ENCODE measurements at places on chromosomes 2 and 18.
A peak's percentile ranks its signal among the peaks of the same experiment; 100 is the strongest.

DNA sequence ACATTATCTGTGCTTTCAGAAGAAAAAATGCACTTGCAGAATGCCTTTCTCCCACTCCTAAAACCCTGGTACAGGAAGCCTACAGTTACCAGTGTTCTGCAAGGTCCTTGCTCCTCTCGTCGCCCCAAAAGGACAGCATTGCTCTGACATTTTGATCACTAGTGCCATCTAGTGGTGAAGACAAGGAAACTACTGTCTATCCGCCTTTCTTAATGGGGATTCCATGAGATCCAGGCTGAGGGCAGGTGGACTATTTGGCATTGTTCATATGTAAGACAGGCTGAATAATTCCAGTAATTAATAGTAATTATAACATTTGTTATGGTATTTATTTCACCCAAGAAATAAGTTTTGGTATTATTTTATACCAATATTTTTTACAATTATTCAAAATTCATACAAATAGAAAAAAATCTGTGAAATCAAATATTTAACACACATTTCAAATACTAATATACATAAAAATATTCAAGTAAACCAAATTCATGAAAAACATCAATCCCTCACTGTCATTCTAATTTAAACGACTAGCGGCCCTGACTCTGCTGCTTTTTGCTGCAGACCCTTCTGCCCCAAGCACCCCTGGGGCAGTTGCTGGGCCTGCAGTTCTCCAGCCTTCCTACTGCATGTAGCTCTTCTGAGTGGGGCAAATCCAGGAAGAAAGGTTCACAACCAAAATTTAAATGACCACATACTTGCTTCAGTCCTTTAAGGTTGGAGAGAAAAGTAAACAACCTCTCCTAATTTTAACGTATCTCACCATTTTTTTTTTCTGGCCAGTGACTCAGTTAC, 19.0 kb downstream of the TPGS2 start:
- DNase-seq: peak; percentile 96

GRCh38 chr2:144376460-144376859, 143.5 kb downstream of the ZEB2 start:
- DNase-seq: no peak

DNA sequence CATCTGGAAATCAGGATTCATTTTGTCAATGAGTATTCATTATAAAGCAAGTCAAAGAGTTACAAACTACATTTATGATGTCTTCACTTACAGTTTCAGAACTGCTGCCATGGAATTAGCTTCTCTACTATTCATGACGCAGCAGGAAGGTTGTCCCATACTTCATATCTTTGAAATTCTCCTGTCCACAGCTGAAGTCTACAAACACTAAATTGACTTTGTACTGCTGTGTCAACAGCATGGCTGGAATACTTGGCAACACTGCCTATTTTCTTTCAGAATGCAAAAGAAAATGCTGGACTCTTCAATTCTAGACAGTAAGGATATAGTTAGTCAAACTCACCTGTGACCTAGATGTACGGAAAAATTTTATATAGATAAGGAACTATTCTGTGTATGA, 44.6 kb upstream of the UNC80 start:
- no peak for DNase-seq

GRCh38 chr2:72135921-72136320, 11.7 kb downstream of the CYP26B1 start:
- no peak for DNase-seq

DNA sequence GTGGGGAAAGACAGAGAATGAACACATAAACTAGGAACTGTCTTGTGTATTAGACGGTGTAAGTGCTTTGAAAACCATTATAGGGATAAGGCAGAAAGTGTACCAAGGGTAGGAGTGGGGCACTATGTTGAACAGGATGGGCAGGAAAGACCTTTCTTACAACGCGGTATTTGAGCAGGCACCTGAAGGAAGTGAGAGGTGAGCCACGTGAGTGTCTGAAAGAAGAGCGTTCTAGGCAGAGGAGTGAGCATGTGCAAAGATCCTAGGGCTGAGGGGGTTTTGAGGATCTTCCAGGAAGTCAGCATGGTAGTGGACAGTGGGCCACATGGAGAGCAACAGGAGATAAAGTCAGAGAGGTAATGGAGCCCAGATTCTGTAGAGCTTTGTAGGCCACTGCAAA, 65.2 kb downstream of the SRD5A2 start:
- DNase-seq: no peak

- DNase-seq: no peak
Observed at GRCh38 chr2:21040468-21041377, 3.1 kb downstream of the APOB start.

DNA sequence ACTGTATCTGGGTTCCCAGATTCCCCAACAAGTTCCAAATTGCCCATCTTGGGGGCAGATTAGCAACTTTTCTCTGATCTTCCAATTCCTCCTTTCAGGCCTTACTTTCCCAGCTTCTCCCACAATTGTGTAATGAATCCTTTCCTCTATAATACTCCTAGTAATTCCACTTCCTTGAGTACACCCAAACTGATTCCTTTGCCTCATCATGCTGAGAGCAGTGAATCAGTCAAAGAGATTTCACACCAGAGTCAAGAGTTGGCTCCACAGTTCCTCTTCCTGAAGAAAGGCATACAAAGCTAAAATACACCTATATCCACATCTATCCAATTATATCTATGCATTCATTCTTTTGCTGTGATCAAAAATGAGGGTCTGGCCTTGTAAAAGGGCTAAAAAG, 28.6 kb upstream of the DAPL1 start:
- DNase-seq: no peak

GRCh38 chr18:35322486-35323458, 21.4 kb downstream of the ZNF24 start:
- DNase-seq: no peak

DNA sequence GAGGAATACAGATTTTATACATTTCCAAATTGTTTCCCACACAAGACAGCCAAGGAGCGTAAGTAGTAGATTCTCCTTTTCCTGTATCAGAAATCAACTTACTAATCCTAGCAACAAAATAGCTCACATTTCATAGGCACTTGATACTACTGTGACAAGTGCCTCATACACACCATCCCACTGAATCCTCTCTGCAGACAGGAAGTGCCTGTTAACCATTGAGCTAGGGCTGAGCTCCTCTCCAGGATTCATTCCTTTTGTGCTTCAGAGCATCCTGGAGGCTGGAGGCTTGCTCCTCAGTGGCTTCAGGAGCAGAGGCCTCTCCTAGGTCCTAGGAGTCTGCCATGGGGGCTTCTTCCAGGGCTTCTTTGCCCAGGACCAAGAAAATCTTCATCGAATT, 20.8 kb upstream of the ZNF396 start:
- peak; percentile 97 for DNase-seq

DNA sequence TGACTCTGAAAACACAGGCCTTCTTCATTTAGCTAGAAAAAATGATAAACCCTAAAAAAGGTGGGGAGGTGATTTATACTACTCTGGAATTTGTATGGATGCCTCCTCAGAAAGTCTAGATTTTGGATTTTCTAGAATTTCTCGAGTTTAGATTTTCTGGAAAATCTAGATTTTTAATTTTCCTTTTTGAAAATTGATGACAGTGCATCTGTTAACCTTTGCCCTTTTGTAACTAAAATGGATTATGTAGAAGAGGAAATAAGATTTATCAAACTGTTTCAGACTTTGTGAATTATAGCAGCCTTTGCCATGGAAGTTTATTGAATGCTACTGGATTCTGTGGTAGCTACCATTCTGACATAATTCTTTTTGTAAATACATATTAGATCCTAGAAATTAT, 75.6 kb upstream of the RBM44 start:
- DNase-seq: no peak

GRCh38 chr2:121721926-121722325, 14.7 kb downstream of the NIFK start:
- no peak for DNase-seq

DNA sequence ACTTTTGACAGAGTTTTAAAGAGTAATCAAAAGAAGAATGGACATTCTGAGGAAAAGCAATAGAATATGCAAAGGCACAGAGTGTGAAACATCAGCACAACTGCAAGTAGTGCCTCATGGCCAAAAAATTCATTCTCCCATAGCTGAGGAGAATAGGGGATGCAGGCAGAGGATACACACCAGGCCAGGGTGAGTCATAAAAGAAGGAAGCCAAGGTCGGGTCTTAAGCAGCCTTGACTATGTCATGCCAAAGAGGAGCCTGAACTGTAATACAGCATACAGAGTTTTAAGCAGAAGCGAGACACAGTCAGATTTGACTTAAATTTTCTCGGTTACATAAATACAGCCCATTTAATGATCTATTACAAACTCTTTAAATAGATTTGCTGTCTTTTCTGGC, 165.0 kb downstream of the LNPK start:
- no peak for DNase-seq

DNA sequence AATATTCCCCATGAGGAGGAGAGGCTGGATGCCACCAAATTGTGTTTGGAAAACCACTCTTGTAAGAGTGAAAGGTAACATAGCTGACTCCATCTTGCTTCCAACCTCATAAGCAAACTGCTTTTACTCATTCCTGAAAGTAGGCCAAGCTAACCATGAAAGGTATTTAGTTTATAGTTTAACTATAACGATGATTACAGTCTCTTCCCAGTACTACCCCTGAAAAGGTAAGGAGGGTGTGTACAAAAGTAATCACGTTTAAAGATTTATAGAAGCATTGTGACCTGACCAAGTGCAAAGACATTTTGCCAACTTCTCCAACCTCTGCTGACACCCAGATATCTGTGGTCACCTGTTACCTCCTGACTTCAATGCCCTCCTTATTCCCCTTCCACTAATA, 122.6 kb downstream of the CD8B2 start:
- DNase-seq: no peak

DNA sequence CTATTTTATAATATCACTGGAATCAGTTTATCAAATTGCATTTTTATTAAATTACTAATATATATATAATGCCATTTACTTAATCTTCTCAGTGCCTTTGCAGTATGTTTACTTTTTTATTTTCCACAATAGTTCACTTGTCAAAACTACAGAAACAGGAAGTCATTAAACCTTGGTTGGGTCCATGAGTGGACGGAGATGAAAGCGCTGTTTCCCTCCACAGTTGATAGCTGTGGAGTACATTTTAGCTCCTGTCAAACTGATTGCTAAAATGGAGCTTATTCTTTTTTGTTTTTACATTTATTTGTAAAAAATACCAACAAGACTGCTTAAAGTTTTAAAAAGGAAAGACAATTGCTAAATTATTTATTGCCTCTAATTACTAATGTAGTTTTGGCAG, 19.2 kb downstream of the MFF start:
- peak; percentile 37 for DNase-seq

DNA sequence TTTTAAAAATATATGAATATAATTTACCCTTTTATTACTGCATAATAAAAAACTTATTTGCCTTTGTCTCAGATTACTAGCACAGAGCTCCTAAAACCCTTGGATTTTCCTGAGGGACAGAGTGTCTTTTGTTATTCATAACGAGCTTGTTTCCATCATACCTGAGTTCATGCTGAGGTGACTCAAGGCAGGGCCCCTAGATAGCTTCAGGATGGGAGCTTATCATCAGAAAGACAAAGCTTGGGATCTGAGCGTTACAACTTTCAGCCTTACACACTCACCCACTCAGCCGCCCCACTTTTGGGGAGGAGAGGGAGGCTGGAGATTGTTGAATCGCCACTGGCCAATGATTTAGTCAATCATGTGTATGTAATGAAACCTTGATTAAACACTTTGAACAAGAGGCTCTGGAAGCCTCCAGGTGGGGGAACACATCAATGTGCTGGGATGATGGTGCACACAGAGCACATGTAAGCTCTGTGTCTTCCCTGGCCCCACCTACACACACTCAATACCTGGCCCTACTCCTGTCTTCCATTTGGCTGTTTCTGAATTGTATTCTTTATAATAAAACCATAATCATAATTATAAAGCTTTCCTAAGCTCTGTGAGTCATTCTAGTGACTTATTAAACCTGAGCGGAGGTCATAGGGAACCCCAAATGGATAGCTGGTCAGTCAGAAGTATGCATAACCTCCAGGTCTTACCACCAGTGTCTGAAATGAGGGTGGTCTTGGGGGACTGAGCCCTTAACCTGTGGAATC, 28.5 kb upstream of the DNAH7 start:
- DNase-seq: peak; percentile 26

GRCh38 chr2:161111531-161111930, 48.7 kb upstream of the TANK start:
- DNase-seq: no peak

DNA sequence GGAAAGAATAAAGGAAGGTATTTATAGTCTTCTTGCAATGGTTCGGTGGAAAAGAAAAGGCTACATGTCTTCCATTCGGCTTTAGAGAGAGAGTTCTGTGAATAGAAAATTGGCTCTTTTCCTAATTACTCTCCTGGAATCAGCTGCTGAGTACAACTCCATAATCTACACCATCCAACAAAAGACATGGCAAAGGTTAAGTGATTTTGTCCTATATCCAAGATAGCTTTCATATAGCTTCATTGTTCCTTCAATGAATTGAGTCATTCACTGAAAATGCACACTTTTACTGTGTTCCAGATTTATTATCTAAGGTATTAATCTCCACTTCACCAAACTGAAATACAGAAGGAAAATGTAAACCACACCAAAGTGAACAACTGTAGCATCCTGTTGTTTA, 514.5 kb downstream of the LRRTM4 start:
- DNase-seq: no peak

DNA sequence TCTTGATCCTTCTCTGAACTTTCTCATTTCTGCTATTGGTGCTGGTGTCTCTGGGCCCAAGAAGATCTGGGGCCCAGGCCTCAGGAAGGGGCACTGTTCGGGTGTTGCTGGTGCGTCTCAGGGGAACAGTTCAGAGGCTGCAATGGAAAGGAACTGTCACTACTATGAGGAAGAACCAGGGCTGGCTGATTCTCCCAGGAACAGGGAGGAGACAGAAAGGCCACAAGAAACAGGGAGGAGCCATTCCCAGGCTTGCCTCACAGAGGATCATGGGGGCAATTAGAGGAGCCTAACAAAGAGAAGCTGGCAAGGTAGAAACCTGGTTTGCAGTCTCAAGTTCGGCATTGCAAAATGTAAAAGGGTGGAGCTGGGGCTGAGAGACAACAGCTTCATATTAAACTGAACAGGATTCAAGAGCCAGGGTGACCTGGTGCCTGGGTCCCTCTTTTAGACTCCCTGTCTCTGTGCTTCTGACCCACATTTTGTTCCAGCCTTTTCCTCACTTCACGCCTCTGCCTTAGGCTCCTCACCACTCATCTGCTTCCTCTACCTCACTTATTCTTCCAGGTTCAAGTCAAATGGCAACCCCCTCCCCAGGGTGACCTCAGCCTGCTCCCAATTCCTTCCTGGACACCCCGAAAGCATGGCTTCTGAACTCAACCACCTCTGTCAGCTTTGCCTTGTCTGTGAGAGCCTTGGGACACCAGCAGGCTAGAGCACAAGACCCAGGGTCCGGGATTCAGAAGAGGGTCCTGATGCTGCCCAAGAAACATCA, 58.4 kb downstream of the GYPC start:
- DNase-seq: no peak

GRCh38 chr18:57630754-57631595, 9.3 kb upstream of the NARS1 start:
- no peak for DNase-seq
